Glutamatergic neuron (in vitro differentiated cells): ENCODE measurements at places on chromosomes 7 and 10. TPM values are rescaled to one million over a fixed set of nuclear protein-coding genes. Genes with fewer than 3 reads are reported as not detected.

The GIMAP1 gene
- total RNA-seq: not detected

The LOXL4 gene
- total RNA-seq: 6.1 TPM

The OR6V1 gene
- not detected for total RNA-seq

The CALML5 gene
- not detected for total RNA-seq
